Suprapubic skin (tissue), 4 donors: ENCODE measurements at places on chromosomes 7 and 10.

GRCh38 chr10:6669269-6669859, 89.3 kb upstream of the PRKCQ start:
- no peak for DNase-seq

DNA sequence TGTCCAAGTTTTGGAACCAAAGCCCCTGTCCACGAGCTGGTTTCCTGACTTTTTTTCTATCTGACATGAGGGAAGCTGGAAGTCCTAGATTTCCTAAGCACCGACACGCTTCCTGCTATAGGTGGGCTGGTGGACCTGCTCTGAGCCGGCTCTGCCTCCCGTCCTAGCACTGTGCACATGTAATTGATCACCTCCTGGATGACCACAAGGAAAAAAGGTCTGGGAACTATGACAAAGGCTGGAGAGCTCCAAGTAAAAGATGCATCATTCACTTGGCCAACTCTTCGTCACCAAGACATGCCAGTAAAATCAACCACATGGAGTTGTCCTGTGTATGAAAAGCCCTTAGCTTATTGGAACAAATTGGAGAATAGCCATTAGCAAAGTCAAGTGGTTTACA, 104.8 kb downstream of the ITIH5 start:
- DNase-seq: no peak

- no peak for DNase-seq
Observed at GRCh38 chr10:123165445-123166072, 11.4 kb downstream of the BUB3 start.

DNA sequence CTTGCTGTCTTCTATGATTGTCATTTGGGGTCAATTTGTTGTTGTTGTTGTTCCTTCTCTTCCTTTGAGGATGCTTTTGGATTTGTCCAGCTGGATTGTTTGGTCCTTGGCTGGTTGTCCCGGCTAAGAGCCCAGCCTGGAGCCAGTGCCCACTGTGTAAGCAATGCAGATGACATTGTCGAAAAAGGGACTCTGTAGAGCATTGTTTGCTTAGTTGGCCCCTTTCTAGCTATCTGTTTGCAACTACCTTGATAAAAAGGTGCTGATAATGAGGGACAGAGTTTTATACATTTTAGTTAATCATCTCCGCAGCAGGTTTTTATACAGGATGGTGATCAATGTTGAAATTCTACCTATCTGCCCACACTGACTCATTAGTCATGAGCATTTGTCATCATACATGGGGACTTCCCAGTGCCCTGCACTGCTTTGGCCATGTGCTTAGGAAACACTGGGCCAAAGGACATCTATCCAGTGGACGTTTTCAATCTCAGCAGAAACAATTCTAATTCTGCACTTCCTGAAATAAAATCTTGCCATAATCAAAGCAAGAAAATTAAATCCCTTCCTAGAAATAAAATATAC, 311.9 kb downstream of the GRM8 start:
- DNase-seq: no peak

DNA sequence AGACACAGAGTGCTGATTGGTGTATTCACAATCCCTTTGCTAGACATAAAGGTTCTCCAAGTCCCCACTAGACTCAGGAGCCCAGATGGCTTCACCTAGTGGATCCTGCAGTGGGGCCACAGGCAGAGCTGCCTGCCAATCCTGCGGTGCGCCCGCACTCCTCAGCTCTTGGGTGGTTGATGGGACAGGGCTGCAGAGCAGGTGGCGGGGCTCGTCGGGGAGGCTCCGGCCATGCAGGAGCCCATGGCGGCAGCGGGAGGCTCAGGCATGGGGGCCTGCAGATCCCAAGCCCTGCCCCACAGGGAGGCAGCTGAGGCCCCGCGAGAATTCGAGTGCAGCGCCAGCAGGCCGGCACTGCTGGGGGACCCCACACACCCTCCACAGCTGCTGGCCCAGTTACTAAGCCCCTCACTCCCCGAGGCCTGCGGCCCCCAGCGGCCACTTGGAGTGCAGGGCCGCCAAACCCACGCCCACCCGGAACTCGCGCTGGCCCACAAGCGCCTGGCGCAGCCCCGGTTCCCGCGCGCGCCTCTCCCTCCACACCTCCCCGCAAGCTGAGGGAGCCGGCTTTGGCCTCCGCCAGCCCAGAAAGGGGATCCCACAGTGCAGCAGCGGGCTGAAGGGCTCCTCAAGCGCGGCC, 7.7 kb upstream of the BET1 start:
- DNase-seq: no peak

DNA sequence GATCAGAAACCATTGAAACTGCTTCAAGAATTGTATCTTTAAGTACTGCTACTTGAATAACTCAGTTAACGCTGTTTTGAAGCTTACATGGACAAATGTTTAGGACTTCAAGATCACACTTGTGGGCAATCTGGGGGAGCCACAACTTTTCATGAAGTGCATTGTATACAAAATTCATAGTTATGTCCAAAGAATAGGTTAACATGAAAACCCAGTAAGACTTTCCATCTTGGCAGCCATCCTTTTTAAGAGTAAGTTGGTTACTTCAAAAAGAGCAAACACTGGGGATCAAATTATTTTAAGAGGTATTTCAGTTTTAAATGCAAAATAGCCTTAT, 14.7 kb downstream of the HNRNPA2B1 start:
- DNase-seq: no peak

GRCh38 chr7:33950047-33950714, 44.8 kb downstream of the BMPER start:
- no peak for DNase-seq

DNA sequence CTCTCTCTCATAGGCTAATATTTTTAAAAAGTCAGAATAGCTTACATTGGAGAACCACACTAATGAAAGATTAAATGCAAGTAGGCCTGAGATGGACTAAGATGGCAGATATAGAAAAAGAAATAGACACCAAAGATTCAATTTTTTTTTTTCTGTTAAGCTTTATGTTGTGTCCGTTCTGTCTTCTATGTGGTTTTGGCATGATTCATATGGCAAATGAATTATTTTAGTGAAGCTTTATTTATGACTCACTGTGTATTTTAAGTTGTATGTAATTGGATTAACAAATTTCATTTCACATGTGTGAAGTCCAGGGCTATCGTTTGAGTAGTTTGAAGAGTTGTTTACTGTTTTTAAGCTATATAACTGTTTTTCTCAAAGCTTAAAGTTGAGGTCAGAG, 214.8 kb downstream of the CAMK1D start:
- DNase-seq: no peak

DNA sequence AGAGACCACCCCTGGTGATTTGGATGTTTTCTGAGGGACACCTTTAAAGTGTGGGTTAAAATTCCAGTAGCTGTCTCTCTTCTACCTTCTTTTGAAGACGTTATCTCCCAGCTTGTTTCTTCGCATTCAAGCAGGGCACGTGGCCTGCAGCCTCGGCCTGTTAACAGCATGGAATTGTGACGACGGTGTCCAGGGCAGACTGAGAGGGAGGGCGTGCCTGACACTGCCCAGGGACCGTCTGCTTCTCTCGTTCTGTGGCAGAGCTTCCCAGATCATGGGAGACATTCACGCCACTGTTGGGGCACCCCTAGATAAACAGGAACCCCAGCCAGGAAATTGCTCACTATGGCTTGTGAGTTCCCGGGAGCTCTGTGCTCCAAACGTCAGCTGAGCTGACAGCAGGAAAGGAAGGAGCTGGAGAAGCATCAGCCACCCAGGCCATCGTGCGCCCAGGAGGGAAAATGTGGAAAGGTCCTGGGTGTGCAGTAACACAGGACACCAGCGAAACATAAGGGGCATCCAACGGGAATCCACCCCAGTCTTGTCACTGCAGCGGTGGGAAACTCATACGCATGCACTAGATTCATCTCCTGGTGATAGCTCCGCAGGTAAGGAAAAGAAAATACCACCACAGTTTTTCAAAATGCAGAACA, 41.1 kb upstream of the RBM33 start:
- no peak for DNase-seq

GRCh38 chr7:117024811-117025210, 71.5 kb downstream of the ST7 start:
- DNase-seq: no peak

- DNase-seq: no peak
Observed at GRCh38 chr10:30233186-30233959, 115.7 kb downstream of the MTPAP start.

- no peak for DNase-seq
Observed at GRCh38 chr10:59432207-59432900, 70.0 kb upstream of the FAM13C start.

- DNase-seq: no peak
Observed at GRCh38 chr7:77903597-77903996, 105.0 kb downstream of the PHTF2 start.

- DNase-seq: no peak
Observed at GRCh38 chr10:23568996-23569395, 130.1 kb downstream of the OTUD1 start.

GRCh38 chr10:12826800-12827372, 174.6 kb downstream of the CCDC3 start:
- DNase-seq: no peak

GRCh38 chr7:98307971-98308466, 26.5 kb downstream of the BRI3 start:
- no peak for DNase-seq

DNA sequence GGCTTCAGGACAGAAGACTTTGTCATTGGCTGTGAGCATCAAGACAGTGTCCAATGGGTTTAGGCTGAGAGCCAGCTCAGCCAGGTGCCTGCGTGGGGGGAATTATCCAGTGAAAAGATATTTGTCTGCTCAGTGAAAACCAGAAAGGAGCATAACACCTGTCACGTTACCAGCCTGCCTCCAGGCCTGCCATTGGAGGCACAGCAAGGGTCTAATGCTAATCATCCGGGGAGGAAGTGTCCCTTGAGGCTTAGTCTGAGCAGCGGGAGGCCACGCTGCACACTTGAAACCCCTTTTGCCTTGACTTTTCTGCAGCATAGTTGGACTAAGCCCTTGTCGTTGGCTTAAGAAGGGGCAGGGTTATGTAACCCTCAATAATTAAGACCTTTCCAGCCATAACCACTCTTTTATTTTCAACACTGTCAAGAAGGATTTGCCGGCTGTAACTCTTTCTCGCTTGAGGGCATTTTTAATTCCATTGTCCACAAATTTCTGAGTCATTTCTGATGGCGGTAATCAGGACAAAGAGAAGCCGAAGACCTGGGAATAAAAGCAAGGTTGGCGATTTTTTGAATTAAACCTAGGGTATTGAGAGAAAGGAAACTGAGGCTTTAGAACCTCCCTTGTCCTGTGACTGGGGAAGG, 639.6 kb upstream of the FOXK1 start:
- DNase-seq: no peak

DNA sequence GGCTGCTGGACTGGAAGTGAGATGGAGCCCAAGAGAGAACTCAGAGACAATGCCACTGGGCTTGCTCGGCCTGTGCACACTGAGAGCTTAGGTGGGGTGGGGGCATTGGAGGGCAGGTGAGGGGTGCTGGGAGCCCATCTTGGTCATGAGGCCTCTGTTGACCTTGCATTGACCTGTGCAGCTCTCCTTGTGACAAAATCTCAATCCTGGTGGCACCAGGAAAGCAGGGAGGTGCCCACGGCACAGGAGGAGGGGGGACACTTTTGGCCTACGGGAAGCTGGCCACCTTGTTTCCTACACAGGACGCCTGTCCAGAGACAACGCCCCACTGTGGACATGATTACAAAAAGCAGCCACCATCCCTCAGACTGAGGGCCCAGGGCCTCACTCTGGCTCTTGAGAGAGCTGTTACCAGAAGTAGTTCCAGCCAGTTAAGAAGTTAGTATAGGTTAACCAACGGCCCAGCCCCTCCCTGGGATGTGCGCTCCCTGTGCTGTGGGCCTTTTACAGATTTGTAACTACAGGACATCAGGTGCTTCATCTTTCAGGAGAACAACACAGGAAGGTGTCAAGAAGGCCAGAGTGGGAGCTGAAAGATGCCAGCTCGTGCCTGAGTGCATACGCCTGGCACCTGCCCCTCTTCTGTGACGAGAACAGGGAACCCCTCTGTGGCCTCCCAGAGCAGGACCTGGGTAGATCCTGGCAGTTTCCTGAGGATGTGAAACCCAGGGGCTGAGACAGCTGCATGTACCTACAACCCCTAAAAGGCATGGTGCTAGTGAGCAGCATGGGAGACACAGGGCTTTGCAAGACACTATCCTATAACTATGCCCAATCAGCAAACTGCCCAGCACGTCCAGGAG, 10.3 kb downstream of the PKD1L1 start:
- DNase-seq: no peak

GRCh38 chr10:30736685-30737232, 107.2 kb upstream of the LYZL2 start:
- peak; percentile 76 for DNase-seq

- DNase-seq: no peak
Observed at GRCh38 chr10:7003831-7004395, 406.9 kb downstream of the SFMBT2 start.

DNA sequence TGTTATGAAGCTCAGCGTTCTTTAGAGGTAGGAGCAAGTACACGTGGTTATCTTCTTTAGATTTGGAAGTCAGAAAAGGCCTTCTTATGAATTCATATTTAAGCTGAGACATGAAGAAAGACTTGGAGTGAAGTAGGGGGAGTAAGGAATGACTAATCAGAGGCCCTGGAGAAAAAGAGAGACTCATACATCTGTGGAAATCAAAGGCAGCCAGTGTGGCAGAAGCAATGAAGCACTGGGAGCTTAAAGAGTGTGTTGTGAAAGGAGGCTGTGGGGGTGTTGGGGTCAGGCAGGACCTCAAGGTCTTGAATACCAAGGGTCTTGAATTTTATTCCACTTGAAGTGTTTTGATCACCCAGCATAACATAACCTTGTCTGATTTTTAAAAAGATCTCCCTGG, 35.7 kb upstream of the FGL2 start:
- DNase-seq: no peak

GRCh38 chr10:60614363-60614762, 163.9 kb upstream of the CDK1 start:
- DNase-seq: no peak

DNA sequence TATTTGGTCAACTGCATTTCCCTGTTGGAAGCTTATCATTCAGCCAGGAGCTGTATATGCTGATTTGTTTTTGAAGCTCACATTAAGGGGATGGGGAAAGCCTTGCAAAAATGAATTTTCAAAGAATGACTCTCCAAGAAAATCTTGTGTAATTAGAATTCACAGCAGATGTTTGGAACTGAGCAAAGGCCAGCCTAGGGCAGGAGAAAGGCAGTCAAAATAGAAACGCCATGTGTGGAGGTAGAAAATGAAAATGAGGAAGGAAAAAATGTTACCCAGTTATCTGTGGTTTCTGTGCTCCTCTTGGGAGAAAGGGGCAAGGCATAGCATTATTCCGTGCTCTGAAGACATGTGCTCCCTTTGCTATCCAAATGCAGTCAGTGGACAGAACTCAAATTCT, 93.5 kb downstream of the NRP1 start:
- DNase-seq: no peak

- DNase-seq: no peak
Observed at GRCh38 chr7:18521236-18521589, 25.7 kb downstream of the HDAC9 start.
